ENCODE measurements at places on chromosomes 7 and 10. TPM values are rescaled to one million over a fixed set of nuclear protein-coding genes. Genes with fewer than 3 reads are reported as not detected.

The RBP4 gene
- 1.5 TPM for polyA plus RNA-seq

The PTF1A gene
- polyA plus RNA-seq = not detected

The GPR22 gene
- polyA plus RNA-seq = 0.15 TPM

The CLDN4 gene
- polyA plus RNA-seq = 105 TPM

The RAMP3 gene
- polyA plus RNA-seq = 3.4 TPM

The TMEM236 gene
- 0.67 TPM for polyA plus RNA-seq

The NUTM2B gene
- not detected for polyA plus RNA-seq

The TAC1 gene
- polyA plus RNA-seq = 1.3 TPM

The GNAT3 gene
- 0.14 TPM for polyA plus RNA-seq

The CPA4 gene
- polyA plus RNA-seq = 1.1 TPM

The VGF gene
- polyA plus RNA-seq = not detected

The ADAMTS14 gene
- 15.5 TPM for polyA plus RNA-seq

The PVRIG gene
- not detected for polyA plus RNA-seq

The GIMAP7 gene
- 8.3 TPM for polyA plus RNA-seq

The BUD31 gene
- 139 TPM for polyA plus RNA-seq

The COPS6 gene
- polyA plus RNA-seq = 88.3 TPM

The COL17A1 gene
- polyA plus RNA-seq = 0.72 TPM
